ENCODE measurements at places on chromosomes 1 and 21.

DNA sequence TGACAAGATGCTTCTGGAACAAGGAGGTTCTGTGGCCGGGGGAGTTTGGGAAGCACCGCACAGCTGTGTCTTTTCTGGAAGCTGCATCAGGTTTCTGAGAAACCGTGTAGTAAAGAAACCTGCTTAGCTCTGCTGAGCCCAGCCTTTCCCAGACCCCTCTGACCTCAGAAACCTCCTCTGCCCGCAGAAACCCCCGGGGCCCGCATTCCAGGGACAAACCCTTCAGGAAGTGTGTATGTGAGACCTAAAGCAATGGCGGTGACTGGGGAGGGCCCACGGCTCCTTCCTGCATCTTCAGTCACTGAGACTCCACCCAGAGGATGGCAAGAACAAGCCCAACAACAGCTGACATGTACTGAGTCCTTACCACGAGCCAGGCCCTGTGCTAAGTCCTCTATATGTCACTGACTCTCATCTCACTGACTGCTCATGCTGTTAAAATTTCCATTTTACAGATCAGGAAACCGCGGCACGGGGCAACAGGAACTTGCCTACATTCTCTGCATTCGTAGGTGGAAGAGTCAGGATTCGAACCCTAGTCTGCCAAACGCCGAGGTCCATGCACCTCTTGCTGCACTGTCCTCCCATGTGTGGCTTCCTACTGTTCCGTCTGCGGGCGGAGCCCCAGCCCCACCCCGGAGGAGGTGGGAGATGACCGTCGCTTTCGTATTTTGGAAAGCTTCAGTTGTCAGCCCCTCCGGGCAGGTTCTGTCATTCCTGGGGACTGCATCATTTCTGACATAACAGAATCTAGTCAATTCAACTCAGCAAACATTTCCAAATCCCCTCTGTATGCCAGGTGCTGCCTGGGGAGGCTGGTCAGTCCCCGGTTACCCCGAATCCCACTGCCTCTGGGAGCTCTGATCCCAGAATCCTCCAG, 73.3 kb upstream of the KLHDC7A start:
- DNase-seq, result no peak

- no peak for DNase-seq
Observed at GRCh38 chr1:55048453-55049270, 9.3 kb downstream of the PCSK9 start.

DNA sequence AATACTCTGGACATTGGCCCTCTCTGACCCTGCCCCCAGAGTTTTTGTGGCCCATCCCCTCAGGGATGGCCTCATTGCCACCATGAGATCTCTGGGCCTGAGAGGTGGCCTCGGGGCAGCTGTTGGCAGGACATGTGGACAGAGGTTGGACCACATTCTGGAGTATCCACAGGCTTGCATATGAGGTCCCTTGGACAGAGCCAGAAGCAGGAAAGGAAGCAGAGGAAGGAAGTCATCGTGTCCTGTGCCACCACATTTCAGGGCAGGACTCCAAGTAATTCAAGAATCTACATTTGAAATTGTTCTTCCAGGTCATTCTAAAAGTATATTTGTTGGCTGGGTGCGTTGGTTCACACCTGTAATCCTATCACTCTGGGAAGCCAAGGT, 95.9 kb upstream of the PPP2R5A start:
- DNase-seq, result no peak

GRCh38 chr1:54547601-54548388, at the start of gene ACOT11:
TSS of gene ACOT11 (plus strand) at chr1:54548228. CDS start at chr1:54548310, 82 bp downstream.
- DNase-seq, result no peak

DNA sequence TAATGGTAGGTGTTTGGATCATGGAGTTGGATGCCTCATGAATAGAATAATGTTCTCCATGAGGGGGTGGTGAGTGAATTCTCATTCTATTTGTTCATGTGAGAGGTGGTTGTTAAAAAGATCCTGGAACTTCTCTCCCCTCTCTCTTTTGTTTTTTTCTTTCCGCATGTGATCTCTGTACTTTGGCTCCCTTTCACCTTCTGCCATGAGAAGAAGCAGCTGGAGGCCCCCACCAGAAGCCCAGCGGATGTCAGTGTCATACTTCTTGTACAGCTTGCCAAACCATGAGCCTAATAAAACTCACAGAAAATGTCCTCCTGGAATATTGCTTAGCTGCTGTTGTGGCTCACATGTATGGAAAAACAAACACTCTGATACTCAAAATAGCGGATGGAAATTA, 1212.3 kb upstream of the NCAM2 start:
- DNase-seq, result no peak

DNA sequence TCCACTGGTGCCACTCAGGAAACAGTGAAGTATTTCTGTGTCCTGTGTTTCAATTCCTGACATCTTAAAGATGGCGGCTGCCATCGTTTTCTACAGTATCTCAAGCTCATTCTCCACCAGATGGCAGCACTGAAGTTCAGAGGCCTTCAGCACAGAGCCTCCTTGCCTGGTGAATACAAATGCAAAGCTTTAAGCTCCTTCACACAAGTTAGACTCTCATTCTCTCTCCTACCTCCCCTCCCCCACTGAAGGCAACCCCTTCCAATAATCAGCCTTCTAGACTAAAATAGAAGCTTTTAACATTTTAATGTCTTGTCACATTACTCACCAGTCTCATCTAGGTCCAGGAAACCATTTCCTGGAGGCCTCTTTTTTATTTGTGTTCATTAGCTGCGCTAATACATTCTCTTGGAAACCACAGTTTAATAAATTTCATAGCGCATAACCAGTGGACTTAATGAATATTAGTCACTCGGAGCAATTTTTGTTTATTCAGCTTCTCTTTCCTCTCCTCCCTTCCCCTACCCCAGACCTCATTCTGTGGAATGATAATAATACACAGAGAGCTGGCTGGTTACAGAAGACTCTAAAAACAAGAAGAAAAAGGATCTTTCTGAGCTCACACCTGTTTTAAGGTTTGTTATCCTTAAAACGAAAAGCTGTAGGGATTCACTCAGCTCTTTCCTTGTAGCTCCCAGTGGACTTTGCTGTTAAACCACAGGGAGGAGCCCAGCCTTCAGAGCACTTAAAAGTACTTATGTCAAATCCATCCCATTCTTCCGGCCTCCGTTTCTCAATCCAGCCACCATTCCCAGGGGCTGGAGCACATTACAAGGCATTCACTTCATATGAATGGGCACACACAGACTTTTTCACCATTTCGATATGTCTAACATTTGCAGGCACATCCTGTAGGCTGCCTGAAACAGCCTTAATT, 384.9 kb downstream of the HLX start:
- peak; percentile 9 for DNase-seq

DNA sequence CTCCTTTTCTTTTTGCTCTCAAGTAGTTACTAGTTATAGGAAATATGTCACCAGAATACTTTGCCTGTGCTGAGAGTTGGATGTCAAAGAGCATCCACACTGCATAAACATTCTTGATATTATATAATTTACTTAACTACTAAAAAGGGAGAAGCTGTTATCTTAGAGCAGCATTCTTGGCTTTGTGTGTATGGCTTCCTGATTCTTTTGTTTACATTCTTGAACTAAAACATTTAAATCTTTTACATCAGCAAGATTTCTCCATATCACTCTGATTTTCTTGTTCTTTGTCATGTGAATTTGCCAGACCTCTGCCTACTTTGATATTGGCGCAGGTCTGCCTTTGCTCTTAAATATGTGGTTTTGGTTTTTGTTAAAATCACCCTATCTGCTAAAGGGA, 48.8 kb downstream of the SUCO start:
- DNase-seq, result no peak

GRCh38 chr1:167881069-167881468, 32.9 kb downstream of the ADCY10 start:
- no peak for DNase-seq

GRCh38 chr1:9881838-9882249, 28.2 kb downstream of the CTNNBIP1 start:
- DNase-seq, result no peak

DNA sequence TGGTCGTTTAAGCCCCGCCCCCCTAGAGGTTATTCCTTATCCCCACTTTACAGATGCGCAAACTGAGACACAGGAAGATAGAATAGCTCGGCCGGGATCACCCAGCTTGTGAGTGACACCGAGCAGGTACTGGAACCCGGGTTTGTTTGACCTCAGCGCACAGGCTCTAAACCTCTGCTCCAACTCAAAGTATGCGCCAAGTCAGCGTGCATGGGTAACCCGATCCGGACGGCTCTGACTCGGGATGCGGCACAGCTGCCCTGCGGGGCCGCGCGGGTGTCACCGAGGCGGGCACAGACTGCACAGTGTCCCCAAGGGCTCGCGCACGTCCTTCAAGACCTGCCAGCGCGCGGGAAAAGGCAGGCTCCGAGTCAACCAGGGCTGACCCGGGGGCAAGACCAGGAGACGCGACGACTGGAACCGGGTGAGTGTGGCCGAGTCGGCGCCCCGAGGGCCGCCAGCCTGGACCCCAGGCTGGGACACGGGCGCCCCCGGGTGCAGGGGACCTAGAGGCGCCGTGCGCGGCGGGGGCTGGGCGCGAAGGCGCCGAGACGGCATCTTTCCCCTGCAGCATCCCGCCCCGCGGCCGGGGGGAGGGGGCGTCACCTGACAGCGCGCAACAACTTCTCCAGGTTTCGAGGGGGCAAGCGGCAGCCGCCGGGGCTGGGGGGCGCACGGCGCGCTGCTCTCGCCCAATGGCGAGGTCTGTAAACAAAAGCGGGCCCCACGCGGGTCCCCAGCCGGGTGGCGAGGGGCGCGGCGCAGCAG, 101.9 kb upstream of the SOD1 start:
- DNase-seq, result no peak

GRCh38 chr1:188043536-188044245, 1214.9 kb downstream of the PLA2G4A start:
- no peak for DNase-seq

GRCh38 chr1:89953131-89953626, 41.7 kb upstream of the ZNF326 start:
- peak; percentile 10 for DNase-seq

DNA sequence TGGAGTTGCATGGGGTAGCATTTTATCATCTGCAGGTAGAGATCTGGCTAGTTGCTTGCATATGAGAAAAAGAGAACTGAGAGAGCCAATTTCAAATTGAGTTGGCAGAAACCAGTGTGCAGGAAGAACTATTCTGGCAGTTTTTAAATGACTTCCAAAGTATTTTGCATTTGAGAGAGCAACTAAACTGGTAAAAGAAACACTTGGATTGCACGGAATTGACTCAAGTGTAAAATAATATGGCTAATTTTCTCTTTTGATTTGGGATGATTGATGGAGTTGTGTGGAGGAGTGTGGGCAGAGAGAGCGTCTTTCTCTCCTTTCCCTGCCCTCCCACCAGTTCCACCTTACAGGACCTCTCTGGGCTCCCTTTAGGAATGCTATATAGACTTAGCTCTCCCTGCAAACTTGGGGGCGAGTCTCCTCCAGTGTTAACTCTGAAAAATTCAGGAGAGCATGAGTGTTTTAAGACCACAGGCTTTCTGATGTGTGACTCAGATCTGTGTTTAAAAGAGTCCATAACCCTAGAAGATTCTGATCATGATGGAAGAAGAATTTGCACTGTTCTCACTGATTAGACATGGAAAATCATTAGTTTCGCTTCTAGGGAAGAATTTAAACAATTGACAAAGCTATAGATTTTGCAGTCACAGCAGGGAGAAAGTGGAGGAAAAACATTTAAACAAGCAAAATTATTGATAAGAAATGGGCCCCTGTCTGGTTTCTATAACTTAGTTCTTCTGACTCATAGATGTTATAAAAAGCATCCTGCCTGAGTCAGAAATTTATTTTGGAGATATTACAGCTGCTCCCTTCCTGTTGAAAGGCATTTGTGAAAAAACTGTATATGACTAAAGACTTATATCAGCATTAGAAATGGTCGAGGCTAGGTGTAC, 24.9 kb upstream of the CTBS start:
- no peak for DNase-seq

- DNase-seq, result no peak
Observed at GRCh38 chr21:33917421-33917820, 1.8 kb upstream of the ATP5PO start.

DNA sequence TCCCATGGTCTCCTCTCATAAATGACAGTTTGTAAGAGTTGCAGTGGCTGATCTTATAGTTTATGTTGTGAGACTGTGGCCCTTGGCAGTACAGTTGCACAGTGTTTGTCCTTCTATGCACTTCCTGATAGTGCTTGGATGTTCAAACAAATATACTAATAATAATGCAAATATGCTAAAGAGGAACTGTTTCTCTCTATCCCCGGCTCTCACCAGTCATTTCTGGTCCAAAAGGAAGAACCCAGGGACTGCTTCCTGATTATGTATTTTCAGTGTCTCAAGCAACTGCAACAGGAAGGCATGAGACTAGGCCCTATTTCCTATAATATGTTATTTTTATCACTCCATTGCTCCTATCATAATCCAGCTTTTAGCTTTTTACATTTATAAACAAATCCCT, 17.0 kb upstream of the SUCO start:
- DNase-seq, result no peak

DNA sequence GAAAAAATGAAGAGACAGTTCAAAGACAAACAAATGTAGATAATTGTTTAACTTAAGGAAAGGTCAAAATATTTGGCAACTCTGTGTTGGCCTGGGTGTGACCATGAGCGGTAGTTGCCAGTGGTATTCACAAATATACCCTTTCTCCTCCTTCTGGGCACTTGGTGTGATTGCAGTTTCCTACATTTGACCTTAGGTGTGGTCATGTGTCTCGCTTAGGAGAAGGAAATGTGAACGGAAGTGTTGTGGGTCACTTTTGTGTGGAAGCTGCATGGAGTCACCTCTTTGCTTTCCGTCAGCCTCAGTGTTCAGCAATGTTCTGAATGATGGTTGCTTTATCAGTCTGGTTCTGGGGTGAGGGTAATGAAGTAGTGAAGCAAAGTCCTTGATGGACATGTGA, 3.4 kb upstream of the PCSK9 start:
- no peak for DNase-seq

DNA sequence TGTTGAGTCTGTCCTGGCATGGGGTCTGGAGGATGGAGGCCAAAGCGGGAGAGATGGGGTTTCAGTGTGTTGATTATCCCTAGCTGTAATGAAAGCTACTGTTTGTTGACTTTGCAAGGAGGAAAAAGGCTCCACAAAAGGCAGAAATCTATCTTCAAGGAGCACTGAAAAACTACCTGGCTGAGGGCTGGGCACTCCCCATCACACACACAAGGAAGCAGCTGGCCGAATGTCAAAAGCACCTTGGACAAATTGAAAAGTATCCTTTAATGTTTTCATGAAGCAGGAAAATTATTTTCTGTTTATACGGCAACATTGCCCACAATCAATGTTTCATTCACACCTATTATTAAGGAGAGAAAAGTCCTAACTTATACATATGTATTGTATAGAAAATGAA, 27.8 kb upstream of the PWP2 start:
- no peak for DNase-seq
